GM03348 (cell line): ENCODE measurements at places on chromosomes 11 and 22.

GRCh38 chr11:116730601-116731000 lies 42.2 kb downstream of the BUD13 start:
- DNase-seq: peak; percentile 50

DNA sequence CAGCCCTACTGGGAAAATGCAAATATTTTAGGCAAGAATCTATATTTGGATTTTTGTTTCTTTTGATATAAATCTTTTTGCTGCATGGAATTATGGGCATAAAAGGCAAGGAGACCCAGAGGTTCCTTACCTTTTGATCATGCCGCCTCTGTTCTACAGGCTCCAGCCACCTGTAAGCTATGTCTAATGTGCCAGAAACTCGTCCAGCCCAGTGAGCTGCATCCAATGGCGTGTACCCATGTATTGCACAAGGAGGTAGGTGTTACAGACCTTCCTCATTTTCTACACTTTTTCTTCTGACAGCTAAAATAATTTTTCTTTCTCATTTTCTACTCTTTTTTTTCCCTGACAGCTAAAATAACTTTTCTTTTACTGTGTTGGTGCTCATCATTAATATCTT lies 8.2 kb upstream of the BACE1-AS start:
- no peak for DNase-seq

DNA sequence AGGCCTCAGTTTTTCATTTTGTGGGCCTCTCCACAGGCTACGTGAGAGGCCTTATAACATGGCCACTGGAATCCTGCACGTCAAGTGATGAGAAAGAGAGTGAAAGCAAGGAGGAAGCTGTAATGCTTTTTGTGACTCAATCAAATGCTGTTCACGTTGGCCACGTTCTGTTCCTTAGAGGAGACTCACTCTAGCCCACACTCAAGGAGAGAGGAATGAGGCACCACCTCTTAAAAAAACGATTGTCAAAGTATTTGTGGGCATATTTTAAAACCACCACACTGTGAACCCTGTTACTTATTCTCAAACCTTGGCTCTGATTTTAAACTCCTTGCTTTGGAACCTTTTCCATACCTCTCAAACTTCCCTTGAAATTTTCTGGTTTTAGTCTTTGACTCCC lies 705.0 kb downstream of the NELL1 start:
- DNase-seq: no peak

GRCh38 chr11:2769409-2770095 lies 69.8 kb upstream of the KCNQ1OT1 start:
- DNase-seq: no peak

GRCh38 chr11:73218106-73218829 lies at the start of gene P2RY2:
Gene P2RY2, plus strand, starts transcription at chr11:73218281. Its CDS starts 15,879 bp downstream, at chr11:73234160.
- DNase-seq: peak; percentile 72

GRCh38 chr11:66291303-66291705 lies 390 bp upstream of the TMEM151A start:
- no peak for DNase-seq

GRCh38 chr22:41768430-41768829 lies 32.0 kb upstream of the CCDC134 start:
- DNase-seq: no peak

DNA sequence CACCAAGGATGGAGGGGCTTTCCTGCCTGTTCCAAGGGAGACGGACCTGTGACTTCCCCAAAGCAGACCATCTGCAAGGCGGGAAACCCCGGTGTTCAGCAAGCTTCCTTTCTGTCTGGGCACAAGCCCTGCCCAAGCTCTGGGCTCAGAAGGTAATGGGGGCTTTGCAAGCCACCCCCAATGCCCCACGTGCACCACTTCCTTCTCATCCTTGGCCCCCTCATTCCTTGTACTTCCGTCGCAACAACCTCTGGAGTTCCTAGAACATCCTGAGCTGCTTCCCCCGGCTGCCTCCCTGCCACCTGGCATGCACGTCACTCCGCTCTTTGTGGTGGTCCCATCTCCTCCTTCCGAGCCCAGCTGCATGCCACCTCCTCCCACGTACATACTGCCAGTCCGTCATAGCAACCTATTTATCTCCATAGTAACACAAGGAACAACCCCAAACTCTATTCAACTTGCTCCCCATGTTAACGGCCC lies 3.9 kb downstream of the MYEOV start:
- DNase-seq: no peak

DNA sequence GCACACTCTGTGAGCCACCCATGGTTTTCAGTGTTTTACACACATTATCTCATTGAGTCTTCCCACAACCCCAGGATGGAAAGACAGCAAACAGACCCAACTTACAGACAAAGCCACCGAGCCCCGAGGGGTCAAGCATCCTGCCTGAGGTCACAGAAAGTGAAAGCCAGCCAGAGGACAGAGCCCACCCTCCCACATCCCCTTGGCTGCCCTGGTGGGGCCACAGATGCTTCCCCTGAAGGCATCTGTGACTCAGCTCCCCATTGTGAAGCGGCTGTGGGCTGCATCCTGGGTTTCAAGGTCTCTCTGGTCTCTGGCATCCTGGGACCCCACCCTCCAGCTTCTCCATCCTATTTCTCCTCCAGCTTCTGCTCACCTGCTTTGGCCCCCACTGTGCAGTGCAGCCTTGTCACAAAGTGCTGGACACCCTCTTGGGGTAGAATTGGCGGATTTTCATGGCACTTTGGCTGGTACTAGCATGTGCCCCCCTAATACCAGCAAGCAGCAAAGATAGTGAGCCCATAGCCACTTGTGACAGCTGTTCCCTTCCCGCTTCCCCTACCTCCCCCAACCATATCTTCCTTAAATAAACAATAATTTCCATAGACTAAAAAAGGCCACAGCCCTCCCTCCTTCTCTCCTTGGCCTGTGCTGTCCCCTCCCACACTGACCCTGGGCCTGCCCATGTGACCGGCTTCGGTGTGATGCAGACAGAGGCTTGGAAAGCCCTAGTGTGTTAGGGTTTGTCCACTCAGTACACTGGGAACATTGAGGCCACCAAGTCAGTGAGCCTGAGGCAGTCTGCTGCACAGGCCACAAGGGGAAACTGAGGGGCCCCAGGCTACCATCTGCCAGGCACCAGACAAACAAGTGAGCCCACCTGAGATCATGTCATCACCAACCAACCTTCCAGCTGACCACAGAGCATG lies 53.9 kb upstream of the SHISAL1 start:
- DNase-seq: no peak

DNA sequence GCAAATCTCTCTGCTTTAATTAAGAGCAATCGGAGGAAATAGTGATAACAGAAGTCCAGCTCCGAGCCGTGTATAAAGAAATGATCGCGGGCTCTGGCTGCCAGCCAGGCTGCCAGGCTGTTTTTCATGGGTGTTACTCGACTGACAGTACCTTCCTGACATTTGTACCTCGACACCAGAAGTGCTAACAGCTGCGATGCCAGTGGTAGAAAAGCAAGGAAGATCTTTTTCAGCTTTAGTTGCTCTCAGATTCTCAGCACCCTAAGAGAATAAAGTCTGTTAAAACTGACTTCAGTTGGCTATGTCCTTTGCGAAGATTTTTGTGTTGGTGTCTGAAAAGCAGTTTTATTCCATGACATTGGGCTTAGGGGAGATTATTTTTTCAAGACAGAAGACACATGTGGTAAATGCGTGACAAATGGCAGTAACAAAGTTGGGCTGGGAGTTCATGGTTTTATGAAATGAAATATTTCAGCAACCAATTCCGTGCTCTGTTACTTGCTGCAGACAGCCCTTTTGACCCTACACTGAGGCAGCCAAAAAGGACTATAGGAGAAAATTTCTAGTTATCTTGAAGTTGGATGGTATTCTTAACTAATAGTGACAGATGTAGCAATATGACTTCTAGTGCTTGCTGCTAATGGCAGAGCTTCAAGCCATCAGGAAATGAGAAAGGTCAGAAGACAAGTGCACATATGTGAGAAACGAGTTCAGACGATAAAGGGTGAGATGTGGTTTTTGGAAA lies 296.2 kb downstream of the CNTN5 start:
- DNase-seq: peak; percentile 59

DNA sequence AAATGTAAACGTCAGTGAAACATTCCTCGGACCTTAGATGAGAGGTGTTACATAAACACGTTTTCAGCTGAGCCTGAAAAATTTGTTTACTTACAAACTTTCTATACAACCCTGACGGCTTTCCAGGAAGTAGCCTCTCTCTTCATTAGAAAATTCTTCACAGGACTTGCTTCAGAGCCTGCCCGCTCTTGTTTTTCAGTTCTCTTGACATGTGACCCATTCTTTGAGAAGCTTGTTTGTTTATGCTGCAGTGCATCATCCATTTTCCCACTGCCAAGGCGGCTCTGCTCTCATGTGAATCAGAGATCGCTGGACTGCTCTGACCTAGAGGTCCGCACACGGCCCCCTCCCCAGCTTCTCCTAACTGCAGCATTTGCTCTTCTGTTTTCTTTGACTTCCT lies 47.9 kb upstream of the ARHGAP42 start:
- DNase-seq: no peak

DNA sequence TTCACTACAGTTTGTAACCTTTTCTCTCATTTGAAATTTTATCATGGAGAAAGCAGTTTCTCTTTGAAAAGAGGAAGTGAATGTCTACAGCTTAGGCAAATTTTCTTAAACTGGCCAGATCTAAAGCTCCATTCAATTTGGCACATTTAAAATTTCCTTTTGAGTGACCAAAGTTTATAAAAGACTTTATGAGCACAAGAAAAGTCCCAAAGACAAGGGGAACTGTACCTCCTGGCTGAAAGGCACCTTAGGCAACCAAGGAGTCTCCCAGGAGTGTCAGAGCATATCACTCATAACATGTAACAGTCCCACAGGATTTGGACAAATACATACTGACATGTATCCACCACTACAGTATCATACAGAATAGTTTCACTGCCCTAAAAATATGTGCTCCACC lies 41.3 kb downstream of the NARS2 start:
- DNase-seq: no peak

- no peak for DNase-seq
Measured at GRCh38 chr11:67369801-67370284, 3.6 kb downstream of the CLCF1 start.
